ENCODE measurements at places on chromosomes 11 and 22.
A peak's percentile ranks its signal among the peaks of the same experiment; 100 is the strongest.

DNA sequence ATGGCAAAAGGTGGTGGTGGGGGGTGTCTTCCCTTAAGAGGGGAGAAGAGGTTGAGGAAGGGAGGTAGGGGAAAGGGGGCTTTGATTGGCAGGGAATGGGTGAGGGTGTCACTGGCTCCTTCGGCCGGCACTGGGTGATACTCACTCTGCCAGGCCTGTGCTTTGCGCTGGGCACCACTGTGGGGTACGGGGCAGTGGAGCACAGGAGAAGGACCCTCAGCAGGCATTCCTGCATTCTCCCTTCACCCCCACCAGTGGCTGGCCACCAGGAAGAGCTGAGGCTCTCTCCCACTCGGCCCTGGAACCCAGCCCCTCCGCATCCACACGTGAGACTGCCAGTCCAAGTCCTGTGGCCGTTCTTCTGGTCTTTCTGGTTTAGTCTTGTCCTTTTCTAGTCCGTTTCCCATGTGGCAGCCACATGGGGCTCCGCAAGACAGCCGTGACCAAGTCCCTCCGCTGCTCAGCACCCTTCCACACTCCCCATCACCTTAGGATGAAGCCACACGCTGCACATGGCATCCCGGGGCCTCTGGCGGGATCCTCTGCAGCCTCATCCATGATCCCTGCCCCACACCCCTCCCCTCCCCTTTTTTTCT, 8.0 kb downstream of the CAPN5 start:
- no peak for DNase-seq

DNA sequence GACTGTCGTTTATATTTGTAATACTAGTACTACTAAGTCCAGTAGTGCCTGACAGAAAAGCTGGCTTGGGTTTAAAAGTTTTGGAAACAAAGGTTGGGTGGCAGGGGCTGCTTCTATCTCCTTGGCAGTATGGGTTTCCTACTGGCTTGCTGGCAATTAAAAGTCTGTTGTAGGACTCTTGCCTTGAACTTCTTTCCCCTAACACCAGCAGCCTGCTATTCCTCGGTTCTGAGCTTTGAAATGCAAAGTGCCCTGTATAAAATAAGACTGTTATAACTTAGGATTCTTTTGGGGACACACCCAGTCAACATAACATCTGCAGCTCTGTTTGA, 1.3 kb downstream of the RNF169 start:
- no peak for DNase-seq

DNA sequence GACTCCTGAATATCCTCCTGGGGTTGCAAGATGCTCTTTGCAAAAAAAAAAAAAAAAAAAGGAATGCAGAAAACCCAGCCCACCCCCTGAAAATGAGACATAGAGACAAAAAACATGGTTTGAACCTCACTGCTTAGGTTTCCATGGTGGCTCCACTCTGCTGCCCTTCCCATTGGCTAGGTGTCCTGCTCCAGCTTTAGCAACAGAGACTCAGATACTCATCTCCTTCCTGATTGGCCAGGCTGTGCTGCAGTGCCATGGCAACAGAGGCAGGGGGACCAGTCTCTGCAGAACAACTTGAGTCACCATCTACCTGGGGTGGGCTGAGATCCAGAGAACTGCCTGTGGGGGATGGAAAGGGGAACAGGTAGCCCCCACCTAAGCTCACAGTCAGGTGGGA, 17.4 kb upstream of the YWHAH start:
- DNase-seq: no peak

DNA sequence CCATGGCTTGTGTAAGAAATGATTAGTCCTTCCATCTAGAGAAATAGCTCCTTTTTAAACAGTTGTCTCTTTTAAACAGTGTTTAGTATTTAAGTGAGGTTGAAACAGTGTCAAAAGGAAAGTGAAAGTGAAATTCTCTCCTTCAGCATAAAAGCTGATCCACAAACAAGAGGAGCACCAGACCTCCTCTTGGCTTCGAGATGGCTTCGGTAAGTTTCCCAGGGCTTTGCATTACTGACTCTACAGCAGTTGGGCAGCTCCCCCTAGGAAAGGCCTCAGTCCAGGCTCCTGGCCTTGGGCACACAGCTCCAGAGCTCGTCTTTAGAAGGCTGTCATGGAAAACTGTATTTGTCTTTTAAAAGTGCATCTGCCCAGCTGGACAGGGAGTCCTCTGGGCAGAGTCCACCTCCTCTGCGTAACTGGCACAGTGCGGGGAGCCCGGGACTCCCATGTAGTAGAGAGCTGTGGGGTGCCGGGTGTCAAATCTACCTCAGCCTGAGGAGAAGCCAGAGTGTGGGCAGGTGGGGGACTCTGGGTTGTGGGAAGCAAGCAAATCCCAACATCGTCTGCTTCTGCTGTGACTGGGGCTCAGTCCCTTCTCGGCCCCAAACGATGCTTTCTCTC, at the start of gene PLAAT4:
Gene PLAAT4 (plus strand): TSS at position 140 of the 624 bp plus-strand sequence. CDS start 61 bp downstream, at position 201.
- peak; percentile 72 for DNase-seq

GRCh38 chr11:61679893-61680621, at the start of gene DAGLA:
TSS of gene DAGLA (plus strand) at chr11:61680391. CDS start at chr11:61720156, 39,765 bp downstream.
- DNase-seq: peak; percentile 87

GRCh38 chr11:73185680-73186293, 32.3 kb upstream of the P2RY2 start:
- no peak for DNase-seq

DNA sequence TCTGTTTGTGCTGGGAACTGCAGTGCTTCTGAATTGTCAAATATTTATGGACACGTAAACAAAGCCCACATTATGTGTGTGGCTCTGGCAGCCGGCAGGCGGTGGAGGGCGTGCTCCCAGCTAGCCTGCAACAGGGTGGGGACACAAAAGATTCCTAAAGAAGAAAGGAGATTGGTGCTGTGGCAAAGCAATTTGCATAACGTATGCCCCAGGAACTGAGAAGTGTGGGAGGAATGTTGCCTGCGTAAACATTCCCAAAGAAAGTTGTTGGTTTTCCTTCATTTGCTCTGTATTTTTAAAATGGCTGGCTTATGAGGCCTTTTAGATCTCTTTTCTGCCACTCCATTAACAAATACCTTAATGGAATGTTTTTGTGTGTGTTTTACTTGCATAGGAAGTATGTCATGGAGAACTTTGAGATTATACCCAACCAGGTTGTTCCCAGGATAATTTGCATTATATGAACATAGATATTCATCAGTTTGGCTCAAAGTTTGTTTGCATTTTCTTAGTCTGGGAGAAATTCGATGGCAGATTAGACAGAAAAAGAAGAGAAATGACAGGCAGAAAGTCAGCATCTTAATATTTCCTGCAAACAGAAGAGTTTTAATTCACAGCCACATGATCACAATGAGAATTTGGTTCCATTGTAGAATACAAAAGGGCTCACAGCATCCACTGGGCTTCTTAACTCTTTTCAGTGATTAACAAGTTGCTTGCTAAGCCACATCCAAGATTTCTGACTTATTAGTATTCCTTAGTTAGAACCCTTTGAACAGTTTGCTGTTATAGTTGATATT, 41.8 kb upstream of the DLAT start:
- DNase-seq: peak; percentile 87

- DNase-seq: no peak
These were observed 30.3 kb downstream of the PRMT3 start for GRCh38 chr11:20417771-20418170.

- DNase-seq: no peak
These were observed 13.8 kb downstream of the DENND5A start for GRCh38 chr11:9251311-9251710.

DNA sequence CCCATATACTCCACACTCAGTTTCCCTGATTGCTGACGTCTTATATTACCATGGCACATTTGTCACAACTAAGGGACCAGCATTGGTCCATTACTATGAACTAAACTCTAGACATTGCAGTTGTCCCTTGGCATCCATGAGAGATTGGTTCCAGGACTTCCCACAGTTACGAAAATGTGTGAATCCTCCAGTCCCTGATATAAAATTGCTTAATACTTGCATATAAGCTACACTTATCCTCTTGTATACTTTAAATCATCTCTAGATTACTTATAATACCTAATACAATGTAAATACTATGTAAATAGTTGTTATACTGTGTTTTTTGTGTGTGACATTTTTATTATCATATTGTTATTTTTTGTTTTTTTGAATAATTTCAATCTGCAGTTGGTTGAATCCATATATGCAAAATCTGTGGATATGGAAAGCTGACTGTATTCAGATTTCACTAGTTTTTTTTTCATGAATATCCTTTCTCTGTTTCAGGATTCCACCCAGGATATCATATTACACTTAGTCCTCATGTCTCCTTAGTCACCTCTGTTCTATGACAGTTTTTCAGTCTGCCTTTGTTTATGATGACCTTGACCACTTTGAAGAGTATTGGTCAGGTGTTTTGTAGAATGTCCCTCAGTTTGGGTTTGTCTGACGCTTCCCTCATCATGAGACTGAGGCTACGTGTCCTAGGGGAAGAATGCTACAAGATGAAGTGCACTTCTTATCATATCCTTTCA, 55.3 kb downstream of the INSC start:
- no peak for DNase-seq

DNA sequence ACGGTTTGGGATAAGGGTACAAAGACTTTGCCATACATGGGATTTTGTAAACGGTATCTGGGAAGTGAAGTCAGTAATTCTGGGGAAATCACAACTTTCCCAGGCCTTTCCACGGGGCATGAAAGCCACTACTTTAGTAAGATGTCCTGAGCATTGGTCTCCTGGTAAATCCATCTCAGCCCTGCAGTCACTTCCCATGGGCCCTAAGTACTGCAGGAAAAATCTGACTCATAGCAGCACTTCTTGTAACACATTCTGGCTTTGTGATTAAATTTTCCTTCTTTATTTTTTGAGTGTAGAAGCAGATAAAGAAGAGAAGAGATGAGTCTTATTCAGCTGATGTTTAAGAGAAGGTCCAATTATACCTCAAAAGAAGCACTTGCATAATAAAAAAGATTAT, 67.6 kb downstream of the BLID start:
- no peak for DNase-seq

GRCh38 chr11:86940122-86940777, 14.9 kb downstream of the FZD4 start:
- no peak for DNase-seq

- DNase-seq: no peak
These were observed 135.5 kb downstream of the NOX4 start for GRCh38 chr11:89355646-89356045.

GRCh38 chr22:18055619-18056160, 22.1 kb upstream of the PEX26 start:
- no peak for DNase-seq

DNA sequence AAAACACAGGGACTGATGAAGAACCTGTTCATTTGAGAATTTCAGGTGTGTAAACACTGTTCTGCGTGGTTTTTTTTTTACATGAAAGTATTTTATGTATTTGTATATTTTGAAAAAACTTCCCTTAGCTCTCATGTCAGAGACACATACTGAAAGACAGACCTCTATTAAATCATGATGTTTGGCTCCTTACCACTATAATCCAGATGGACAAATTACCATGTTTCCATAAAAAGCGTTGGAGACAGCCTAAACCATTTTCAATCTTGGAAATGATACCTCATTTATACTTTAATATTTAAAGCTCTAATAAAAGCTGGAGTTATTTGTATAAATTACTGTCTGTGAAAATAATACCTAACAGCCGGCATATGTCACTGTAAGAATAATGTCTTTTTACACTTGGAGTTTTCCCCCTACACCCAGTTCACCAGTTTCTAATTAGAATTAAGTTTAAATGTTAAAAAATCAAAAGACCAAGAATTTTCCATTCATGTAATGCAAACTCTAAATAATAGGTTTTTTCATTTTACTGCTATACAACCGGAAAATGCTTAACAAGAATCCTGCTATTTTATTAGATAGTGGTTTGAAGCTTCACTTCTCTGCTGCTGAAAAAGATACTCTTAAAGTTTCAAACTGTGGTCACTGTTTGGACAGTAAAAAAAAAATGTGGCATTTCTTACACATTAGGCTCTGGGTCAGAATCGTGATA, 30.8 kb downstream of the APLP2 start:
- DNase-seq: no peak

GRCh38 chr11:134724779-134725140, 312.7 kb upstream of the B3GAT1 start:
- no peak for DNase-seq

DNA sequence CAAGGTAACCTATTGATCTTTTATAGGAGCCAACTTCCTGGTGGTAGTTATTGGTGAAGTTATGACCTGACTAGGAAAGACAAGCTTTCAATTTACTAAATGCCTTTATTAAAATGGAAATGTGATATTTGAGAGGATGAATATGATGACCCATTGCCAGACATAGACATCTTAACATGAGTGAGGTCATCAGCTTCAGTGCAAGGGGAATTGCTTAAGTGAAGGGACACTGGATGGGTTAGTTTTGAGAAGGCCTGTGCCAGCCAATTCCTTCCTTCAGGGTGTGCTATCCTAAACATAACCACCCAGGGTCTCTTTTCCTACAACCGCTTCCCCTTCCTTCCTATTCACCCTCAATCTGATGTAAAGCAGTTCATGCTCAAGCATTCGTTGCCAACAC, 21.5 kb downstream of the NAV2 start:
- no peak for DNase-seq

DNA sequence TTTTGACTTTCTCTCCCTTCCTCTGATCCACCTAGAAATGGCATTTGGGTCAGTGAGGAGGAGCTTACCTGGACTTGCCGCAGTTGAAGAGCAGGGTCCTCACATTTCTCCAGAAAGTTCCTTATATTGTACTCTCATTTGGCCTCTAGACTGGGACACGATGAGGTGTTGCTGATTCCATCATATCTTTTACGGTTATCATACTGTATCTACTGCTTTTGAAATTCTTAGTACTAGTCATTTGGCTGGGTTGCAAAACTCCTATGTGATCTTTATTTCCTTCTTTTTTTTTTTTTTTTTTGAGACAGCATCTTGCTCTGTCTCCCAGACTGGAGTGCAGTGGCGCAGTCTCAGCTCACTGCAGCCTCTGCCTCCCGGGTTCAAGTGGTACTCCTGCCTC, 58.7 kb upstream of the FAM181B start:
- DNase-seq: no peak

DNA sequence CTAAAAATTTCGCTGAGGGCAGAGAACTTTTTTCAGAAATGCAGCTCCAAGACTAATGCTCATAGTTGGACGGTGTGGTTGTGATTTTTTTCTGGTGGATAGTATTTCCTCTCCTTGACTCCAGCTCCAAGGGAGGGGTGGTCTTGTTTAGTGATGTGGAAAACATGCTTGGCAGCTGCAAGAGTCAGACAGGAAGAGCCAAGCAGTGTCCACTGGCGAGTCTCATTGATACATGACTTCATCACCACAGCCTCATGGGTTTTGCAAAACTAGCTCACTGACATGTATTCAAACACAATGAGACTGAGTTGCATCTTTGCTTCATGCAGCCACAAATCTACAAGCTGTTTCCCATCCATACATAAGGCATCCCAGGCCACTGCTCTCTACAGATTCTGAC, 7.3 kb upstream of the KCNJ1 start:
- no peak for DNase-seq

DNA sequence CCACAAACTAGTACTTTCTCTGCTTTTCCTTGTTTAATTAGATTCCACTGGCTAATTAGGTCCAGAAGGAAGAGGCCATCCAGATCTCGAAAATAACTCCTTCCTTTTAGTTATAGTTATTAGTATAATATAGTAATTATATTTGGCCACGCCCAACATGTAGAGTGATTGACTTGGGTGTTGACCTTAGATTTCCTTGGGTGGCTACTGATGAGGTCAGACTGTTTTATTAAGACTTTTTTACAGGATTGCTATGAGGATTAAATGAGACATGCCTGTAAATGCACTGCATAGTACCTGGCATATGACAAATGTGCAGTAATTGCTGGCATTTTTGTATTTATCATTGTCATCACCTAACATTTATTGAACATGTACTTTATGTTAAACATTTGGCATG, 26.9 kb downstream of the STX3 start:
- peak; percentile 58 for DNase-seq

Measured in small intestine (tissue), 16 donors.